ENCODE measurements at places on chromosomes 1 and 21.

DNA sequence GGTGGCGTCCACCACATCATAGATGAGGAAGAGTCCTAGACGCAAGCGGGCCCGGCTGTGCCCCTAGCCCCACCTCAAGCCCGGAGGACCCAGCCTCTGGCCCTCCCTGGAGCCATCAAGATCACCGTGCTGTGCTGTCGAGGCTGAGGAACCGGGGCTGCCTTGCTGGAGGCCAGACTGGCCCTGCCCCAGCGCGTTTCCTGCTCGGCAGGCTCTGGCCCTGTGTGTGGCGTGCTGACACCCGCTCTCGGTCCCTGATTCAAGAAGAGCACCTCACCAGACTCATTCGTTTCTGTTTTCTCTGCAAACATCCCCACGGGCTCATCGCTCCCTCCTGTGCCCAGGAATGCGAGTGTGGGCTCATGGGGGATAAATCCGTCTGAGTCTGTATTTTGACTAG lies 51.1 kb downstream of the GLIS1 start:
- DNase-seq: no peak

- no peak for DNase-seq
Measured at GRCh38 chr1:225449261-225449660, 21.4 kb upstream of the LBR start.

GRCh38 chr1:234144901-234145300 lies 228.4 kb upstream of the COA6 start:
- no peak for DNase-seq

GRCh38 chr1:166062421-166063070 lies 104.3 kb downstream of the FAM78B start:
- no peak for DNase-seq

DNA sequence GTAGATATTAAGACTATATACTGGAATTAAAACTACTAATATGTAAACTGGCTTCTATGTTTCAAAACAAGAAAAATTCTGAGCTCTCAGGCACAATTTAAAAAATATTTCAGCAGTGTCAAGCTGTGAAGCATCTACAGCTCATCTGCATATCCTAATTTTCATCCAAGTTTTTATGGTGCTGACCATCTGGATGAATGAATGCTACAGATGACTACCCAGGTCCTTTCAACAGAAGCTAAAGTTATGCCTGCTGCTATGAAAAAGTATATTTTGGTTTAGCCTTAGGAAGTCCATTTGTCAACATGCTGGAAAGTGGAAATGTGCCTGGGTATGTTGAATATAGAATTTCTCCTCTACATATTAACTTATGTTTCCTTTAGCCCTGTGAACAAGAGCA lies 206.9 kb downstream of the NEGR1 start:
- no peak for DNase-seq

DNA sequence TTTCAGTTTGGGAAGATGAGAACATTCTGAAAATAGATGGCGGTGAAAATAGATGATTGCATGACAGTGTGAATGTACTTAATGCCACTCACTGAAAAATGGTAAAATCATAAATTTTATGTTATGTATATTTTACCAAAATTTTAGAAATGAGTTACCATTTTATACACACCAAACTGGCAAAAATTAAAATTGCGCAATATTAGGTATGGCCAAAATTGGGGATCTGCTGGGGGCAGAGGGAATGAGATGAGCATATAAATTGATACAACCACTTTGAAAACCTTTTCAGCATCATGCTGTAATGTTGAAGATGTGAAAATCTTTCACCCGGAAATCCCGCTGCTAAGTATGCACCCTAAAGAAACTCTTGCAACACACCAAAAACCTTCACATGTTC lies 10.8 kb upstream of the TMPRSS2 start:
- DNase-seq: no peak

DNA sequence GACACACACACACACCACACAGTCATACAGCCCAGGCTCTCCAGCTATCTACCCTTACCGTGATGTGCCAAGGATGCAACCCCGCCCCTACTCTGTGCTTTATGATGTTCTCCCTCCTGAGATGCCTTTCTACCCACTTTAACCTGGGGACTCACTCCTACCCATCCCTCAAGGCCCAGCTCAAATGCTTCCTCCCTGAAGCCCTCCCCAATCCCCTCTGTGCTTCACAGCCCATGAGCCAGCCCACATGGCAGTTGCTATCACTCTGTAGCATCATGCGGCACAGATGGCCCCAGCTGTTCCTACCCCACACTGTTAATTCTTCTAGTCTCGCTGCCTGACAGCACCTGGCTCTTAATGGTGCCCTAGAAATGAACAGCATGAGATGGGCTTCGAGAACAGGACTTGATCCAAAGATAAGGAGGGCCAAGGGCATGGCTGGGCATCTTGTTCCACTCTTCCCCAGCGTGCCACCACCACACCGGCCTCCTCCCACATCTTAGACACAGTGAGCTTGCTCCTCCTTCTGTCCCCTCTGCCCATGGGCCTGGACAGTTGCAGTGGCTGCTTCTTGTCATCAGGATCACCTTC lies 109.8 kb downstream of the GLIS1 start:
- DNase-seq: no peak

DNA sequence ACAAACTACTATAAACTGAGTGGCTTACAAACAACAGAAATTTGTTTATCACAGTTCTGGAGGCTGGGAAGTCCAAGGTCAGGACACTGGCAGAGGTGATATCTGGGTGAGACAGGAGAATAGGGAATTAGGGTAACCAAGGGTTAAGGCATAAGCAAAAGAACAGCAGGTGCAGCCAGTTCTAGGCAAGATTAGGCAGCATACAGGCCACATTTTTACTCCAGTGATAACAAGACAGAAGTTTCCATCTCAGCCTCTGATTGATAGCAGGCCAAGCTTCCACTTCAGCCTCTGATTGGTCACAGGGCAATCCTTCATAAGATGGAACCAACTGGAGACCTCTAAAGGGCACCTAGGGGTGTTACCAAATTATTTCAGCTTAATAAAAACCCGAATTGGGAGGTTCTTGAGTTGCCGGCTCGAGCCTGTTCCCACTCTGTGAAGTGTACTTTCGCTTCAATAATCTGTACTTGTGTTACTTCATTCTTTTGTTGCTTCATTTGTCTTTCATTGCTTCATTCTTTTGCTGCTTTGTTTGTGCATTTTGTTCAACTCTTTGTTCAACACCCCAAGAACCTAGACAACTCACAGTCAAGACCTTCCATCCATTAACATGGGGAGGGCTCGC lies 185.6 kb downstream of the TOMM20 start:
- no peak for DNase-seq

DNA sequence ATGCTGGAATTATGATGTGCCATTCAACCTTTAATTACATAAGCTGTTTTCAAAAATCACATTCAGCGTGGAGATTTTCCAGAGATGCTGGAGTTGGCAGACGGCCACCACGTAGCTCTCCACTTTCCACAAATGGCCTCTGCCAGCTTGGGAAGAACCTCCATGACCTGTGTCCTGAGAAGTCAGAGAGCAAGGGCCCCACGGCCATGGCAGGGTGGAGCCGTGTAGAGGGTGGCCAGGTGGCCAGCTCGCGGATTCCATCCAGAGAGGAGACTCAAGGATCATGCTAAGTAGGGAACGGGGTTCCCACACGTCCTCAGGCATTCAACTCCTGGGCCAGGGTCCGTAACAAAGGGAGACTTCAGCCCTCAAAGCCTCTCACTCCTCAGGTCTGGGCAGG lies 1.3 kb upstream of the GALE start:
- DNase-seq: no peak

DNA sequence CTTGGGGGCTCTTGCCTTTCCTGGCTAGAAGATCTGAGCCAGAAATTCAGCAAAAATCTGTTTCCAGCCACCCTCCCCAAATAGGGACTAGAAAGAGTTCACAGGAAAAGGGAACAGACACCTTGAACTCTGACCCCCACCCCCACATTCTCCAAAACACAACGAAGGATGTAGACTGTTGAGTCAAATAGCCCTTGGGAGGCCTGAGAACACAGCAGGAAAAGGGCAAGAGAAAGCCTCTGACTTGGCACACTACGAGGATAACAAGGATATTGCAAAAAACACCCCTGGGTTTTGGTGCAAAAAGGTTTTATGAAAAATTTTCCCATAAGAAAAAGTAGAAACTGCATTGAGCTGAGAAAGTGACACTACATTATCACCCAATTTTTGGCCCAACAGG lies 1.9 kb upstream of the YRDC start:
- no peak for DNase-seq

GRCh38 chr21:20004367-20004766 lies 993.8 kb upstream of the NCAM2 start:
- peak; percentile 68 for DNase-seq

DNA sequence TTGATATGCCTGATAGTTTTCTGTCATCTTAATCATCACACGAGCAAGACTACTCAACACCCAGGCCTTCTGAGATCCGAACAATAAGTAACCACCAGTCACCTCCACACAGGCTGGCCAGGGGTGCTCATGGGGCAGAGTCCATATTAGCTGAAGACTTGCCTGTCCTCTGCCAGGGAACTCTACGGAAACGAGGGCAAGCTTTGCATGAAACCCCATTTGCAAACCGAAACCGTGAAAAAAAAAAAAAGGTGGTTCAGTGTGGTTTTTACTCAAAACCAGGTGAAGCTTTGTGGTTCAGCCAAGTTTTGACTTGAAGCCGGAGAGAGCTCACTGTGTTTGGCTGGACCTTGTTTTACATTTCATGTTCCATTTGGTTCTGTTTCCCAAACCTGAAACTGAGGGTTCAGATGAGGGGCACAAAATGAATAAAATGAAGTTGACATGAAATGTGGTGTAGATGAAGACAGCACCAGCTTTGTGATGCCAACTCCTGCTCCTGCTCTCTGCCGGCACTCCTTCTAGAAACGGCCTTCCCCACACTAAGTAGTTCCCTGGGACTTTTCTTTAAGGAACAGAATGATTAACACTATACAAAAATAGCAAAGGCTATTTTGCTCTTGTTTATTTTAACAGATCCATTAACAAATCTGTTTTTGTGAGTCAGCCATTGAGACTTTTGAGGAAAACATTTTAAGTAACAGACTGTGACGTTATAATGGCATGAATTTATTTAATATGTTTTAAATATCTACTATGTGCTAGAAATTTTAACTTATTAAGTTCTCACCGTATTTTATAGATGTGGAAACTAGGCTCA lies 74.7 kb downstream of the RUNX1 start:
- no peak for DNase-seq

- no peak for DNase-seq
Measured at GRCh38 chr1:230507666-230508402, 81.7 kb upstream of the PGBD5 start.

- no peak for DNase-seq
Measured at GRCh38 chr1:76113446-76113845, 38.9 kb downstream of the ST6GALNAC3 start.

GRCh38 chr1:23763041-23763577 lies 15.1 kb upstream of the PITHD1 start:
- DNase-seq: no peak

DNA sequence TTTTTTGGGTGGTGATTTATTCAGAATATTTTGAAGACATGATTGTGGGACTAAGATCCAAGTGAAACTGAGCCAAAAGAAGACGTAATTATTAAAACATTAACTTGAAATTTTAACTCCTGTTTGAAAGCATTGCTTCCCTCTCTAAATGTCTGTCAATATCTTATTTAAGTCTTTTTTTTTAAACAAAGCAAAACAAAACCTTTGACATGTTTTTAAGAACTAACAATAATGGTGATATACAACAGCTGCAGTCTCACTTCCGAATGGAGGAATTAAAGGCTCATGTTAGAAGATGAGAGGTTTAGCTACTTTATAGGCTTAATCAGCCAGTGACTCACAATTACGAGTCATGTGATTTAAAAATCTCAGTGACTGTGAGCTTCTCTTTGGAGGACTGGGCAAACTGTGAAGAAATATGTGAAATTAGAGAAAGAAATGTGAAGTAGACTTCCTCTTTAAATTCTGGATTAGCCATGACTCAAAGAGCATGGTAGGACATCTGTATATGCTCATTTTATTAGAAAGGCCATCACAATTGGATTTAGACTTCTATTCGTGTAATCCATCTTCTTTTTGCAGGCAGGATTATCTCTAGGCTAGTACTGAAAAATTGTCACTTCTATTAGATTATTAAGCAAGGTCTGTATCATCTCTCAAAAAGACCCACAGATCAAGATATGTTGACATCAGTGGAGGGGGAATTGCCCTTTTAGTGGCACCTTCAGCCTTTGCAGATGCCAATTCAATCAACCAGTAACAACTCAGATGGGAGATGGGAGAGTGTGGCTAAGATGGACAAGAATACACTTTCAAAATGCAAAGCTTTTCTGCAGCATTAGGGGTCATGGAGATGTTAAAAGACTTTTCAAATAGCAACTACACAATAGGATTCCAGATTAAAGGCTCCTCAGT lies 28.7 kb downstream of the KCNA3 start:
- no peak for DNase-seq

DNA sequence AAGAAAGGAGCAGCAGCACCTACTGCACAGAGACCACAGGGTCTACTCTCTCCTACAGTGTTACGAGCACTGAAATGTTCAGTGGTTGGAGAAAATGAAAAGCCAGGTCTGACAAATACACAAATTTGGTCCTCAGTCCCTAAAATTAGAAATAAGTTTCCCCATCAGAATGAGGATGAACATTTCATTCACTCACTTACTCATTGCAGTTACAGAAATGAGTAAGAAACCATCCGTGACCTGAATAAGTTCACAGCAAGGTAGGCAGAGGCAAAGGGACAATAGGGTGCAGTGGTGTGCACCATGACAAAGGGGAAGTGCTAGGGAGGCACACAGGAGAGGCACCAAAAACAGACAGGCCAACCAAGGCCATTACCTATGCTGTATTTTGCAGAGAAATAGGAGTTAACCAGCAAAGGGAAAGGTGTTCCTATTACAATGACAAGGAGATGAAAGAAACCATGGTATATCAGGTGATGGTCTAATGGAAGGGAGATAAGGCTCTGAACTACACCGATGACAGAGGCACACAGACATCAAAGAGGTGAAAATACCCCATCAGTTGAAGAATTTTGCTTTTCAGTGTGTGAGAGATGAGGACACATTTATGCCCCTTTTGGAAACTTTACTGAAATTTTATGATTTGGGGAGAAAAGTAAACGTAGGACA lies 29.4 kb downstream of the VAV3 start:
- no peak for DNase-seq

DNA sequence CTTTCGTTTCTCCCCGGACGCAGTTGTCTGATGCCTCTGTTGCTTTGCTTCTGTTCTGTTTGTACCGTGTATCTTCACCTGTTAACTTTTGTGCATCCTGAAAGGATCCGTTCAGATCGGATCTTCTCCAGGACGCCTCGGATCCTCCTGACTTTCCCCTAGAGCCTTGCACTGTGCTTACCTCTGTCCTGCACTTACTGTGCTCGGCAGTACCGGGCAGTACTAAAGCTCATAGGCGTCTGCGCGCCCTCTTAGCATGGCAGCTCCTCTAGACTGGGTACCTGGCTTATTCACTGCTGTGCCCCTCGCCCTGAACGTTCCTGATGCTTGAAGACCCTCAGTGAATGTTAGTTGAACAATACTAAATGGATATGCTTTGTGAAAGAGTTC lies 934 bp downstream of the SCP2 start:
- DNase-seq: no peak

Measured in NCI-H748 treated with DMSO at 0.1 percent for 48 hours (cell line).